ENCODE measurements at places on chromosomes 2 and 18.

DNA sequence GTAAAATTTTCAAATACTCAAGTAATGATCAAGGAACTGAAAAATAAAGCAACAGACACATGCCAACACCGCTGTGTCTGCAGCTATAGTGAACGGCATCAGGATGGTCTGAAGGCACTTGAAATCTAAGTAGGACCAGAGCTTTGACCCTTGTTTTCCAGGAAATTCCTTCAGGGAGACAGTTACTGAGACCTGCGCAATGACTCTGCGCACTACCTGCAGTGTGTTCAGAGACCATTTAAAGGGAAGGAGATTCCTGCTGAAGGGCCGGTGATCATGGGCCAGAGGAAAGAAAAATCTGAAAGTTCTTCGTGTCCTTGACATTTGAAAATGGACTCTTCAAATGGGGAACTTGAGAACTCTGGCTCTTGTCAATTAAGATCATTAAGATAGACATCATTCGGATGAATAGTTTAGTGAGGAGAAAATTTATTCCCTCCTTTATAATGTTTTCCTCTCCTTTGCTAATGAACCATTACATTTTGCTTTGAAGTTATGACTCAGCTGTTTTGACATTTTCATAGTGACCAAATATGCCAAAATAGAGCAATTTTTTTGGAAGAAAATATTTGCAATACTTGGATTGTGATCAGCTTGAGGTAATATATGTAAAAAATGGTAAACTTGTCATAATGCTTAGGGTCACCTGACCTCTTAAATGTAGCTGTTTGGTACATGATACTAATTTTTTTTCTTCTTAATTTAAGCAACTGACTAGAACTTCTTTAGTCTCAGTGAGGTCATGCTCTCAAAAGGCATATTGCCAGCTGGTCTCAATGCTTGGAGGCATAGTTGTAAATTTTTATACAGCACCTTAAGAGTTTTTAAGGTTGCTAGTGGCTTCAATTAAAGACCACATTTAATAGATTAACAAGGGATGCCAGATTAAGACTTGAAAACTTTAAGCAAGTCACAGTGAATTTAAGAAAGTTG, 329.3 kb downstream of the ARHGAP15 start:
- no peak overlapping the region for H3K27ac ChIP-seq
- no peak for DNase-seq
- no peak overlapping the region for H3K4me3 ChIP-seq
- H3K4me1 ChIP-seq = peaks cover 15% of the 10 kb centered on the region
- H3K27me3 ChIP-seq = no peaks in the 10 kb centered on the region

GRCh38 chr2:26020231-26020640, 13.6 kb upstream of the RAB10 start:
- no peak overlapping the region for H3K4me3 ChIP-seq
- H3K4me1 ChIP-seq = no peaks in the 10 kb centered on the region
- DNase-seq = no peak
- no peaks in the 10 kb centered on the region for H3K27me3 ChIP-seq

- H3K4me3 ChIP-seq = no peak overlapping the region
- H3K27ac ChIP-seq = no peak overlapping the region
- peaks cover 7% of the 10 kb centered on the region for H3K4me1 ChIP-seq
- no peaks in the 10 kb centered on the region for H3K27me3 ChIP-seq
- H3K36me3 ChIP-seq = no peaks in the 10 kb centered on the region
- no peak for DNase-seq
These were observed 993.1 kb upstream of the TMEFF2 start for GRCh38 chr2:193187816-193188215.

DNA sequence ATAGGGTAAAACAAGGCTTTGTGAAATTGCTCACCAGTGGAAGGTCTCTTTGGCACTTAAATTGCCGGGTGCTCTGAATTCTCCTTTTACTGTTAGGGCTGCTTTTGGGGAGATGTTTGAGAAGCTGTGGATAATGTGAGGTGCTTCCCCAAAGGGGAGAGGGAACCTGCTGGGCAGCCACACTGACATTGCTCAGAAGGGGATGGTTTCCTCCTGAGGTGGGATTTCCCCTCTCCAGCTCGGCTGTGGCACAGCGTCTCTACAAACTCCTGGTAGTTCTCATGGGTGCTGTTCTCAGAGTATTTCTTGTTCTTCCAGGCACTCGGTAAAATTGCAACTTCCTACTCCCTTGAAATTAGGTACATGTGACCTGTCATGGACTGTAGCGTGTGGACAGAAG, 124.2 kb downstream of the LPIN1 start:
- no peak for DNase-seq
- no peak overlapping the region for H3K27ac ChIP-seq
- peaks cover 5% of the 10 kb centered on the region for H3K27me3 ChIP-seq

- H3K36me3 ChIP-seq = no peaks in the 10 kb centered on the region
- H3K27me3 ChIP-seq = peaks cover 3% of the 10 kb centered on the region
- no peaks in the 10 kb centered on the region for H3K4me1 ChIP-seq
- DNase-seq = no peak
- no peak overlapping the region for H3K4me3 ChIP-seq
These were observed 337.0 kb downstream of the MBD2 start for GRCh38 chr18:53887447-53887846.

DNA sequence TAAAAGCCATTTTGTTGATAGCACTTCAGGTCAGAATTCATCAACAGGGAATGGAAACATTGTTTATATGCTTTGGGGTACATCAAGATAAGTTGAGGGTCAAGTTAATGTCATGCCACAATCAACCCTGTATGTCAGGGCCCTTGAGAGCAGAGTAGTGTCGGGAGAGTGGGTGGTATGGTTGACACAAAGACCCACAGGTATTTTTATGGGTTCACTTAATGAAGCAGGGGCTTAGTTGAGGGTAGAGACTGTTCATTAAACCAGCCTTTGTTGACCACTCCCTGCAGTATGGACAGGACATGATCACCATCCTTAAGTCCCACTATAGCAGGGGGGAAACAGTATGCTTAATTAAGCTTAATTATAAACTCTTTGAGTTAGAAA, 5.7 kb downstream of the RPL37A start:
- peak overlapping the region; percentile 37 for H3K4me3 ChIP-seq
- H3K27ac ChIP-seq = peak overlapping the region; percentile 72
- H3K4me1 ChIP-seq = peaks cover 53% of the 10 kb centered on the region
- DNase-seq = no peak

GRCh38 chr18:63444580-63444979, 22.3 kb upstream of the VPS4B start:
- DNase-seq = no peak
- H3K27ac ChIP-seq = no peak overlapping the region
- no peaks in the 10 kb centered on the region for H3K4me1 ChIP-seq
- H3K27me3 ChIP-seq = no peaks in the 10 kb centered on the region

DNA sequence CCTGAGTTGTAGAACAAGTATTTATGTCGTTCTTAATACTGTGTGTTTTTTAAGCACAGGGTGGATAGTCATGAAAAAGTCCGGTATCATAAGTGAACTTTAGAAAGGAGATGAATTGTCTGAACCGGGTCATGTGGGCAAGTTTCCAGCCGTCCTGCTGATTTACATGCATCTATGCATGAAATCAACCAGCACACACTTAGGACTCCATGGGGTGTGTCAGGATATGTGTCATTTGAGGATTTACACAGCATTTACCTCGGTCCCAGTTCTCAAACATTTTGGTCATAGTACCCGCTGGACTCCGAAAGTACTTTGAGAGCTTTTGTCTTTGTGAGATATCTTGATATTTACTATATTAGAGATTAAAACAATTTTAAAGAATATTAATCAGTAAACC, 47.5 kb upstream of the TWSG1 start:
- no peaks in the 10 kb centered on the region for H3K4me1 ChIP-seq
- H3K4me3 ChIP-seq = no peak overlapping the region
- H3K36me3 ChIP-seq = peaks cover 26% of the 10 kb centered on the region
- no peak overlapping the region for H3K27ac ChIP-seq
- DNase-seq = no peak

DNA sequence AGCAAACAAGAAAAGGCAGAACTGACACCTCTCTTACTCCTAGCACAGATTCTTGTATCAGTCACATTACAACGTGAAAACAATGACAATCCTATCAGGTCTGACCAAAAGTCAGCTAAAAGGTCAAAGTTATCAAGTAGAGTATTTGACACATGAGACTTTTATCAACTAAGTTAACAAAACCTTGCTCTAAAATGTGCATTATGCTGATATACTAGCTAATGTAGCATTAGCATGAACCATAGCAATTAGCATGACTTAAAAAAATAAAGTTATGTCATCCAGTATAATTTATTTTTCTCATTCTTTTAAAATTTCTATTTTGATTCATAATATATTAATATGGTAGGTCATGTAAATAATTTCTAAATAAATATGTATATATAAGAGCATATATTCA, 41.4 kb upstream of the TTC32 start:
- no peak overlapping the region for H3K27ac ChIP-seq
- H3K4me1 ChIP-seq = no peaks in the 10 kb centered on the region
- H3K4me3 ChIP-seq = no peak overlapping the region
- no peak for DNase-seq

- peaks cover 44% of the 10 kb centered on the region for H3K4me1 ChIP-seq
- no peak overlapping the region for H3K27ac ChIP-seq
- no peaks in the 10 kb centered on the region for H3K27me3 ChIP-seq
- peaks cover 25% of the 10 kb centered on the region for H3K36me3 ChIP-seq
- DNase-seq = no peak
These were observed 12.6 kb downstream of the RNF149 start for GRCh38 chr2:101295895-101296294.

GRCh38 chr2:13504808-13505207, 788.1 kb downstream of the TRIB2 start:
- H3K27me3 ChIP-seq = no peaks in the 10 kb centered on the region
- H3K36me3 ChIP-seq = no peaks in the 10 kb centered on the region
- no peak for DNase-seq
- H3K4me1 ChIP-seq = no peaks in the 10 kb centered on the region

DNA sequence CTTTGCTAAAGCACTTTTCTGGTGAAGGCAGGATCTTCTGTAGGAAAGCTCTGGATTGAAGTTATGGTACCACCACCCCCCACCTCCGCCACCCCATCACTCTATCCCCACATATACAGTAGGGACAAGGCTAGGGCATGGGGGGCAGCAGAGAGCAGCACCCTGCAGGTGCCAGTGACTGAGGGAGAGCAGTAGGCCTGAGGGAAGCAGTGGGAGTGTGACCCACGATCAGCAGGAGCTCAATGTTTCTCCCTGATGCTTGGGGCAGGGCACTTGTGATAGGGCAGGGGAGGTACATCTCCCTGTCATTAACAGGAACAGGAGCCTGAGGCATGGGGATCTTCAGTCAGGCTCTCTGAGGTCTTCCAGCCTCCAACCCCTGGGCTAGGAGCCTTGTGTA, 121.6 kb downstream of the ZFP36L2 start:
- H3K36me3 ChIP-seq = peaks cover 6% of the 10 kb centered on the region
- H3K4me3 ChIP-seq = no peak overlapping the region
- DNase-seq = no peak
- H3K4me1 ChIP-seq = peaks cover 18% of the 10 kb centered on the region
- no peaks in the 10 kb centered on the region for H3K27me3 ChIP-seq
- H3K27ac ChIP-seq = no peak overlapping the region

DNA sequence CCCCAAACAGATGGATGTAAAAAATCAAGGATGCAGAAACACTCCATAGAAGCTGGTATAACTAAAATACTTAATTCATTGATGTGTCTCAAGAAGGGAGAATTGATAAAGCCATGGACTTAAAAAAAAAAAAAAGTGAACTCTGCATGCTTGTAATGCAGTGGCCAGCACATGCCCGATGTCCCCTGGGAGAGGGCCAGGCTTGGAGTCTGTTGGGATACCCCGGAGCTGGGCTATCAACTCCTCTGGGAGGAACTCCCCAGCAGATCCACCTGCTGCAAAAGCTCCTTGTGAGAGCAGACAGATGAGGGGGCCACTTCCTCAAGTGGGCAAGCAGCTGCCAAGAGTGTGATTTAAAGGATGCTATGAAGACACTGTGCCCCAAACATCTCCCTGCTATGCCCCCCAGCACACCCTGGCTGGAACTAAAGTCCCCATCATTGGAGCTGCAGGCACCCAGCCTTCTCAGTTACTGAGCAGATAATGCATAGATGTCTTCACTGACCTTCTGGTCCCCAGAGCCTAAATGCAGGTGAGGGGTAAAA, 311.5 kb upstream of the ID2 start:
- H3K27me3 ChIP-seq = peaks cover 5% of the 10 kb centered on the region
- no peaks in the 10 kb centered on the region for H3K4me1 ChIP-seq
- H3K27ac ChIP-seq = no peak overlapping the region
- H3K36me3 ChIP-seq = no peaks in the 10 kb centered on the region
- no peak for DNase-seq

GRCh38 chr2:6308986-6309385, 556.7 kb downstream of the CMPK2 start:
- no peak for DNase-seq
- H3K27ac ChIP-seq = no peak overlapping the region
- H3K36me3 ChIP-seq = no peaks in the 10 kb centered on the region
- H3K4me3 ChIP-seq = no peak overlapping the region
- no peaks in the 10 kb centered on the region for H3K4me1 ChIP-seq

GRCh38 chr2:60974652-60975051, 42.9 kb upstream of the PEX13 start:
- H3K27ac ChIP-seq = no peak overlapping the region
- peaks cover 4% of the 10 kb centered on the region for H3K36me3 ChIP-seq
- H3K27me3 ChIP-seq = no peaks in the 10 kb centered on the region
- H3K4me1 ChIP-seq = peaks cover 30% of the 10 kb centered on the region
- no peak overlapping the region for H3K4me3 ChIP-seq
- DNase-seq = no peak

DNA sequence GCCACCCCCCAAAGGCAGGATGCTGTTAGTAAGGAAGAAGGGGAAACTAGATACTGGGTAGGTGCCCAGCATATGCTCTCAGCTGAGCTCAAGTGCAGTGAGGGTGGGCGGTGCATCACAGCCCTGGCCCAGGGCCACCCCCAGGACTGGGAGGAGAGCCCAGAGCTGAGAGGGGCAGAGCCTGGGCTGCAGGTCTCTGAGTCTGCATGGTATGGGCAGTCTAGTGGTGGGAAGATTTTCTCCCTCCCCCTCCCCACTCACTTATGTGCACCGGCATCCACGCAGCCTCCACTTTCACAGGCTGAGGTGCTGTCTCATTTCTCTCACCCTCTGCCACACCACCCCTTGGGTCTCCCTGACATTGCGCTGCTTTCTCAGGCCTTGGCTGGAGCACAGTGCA, 48.5 kb upstream of the CAB39 start:
- peaks cover 92% of the 10 kb centered on the region for H3K4me1 ChIP-seq
- DNase-seq = no peak
- no peak overlapping the region for H3K4me3 ChIP-seq
- H3K27ac ChIP-seq = peak overlapping the region; percentile 97
- H3K27me3 ChIP-seq = no peaks in the 10 kb centered on the region

Measured in activated naive CD8-positive, alpha-beta T cell treated with anti-CD3 and anti-CD28 coated beads for 36 hours (primary cell).